Right ventricle myocardium inferior (tissue), 1 donor: ENCODE measurements at places on chromosomes 13 and 19.
A peak's percentile ranks its signal among the peaks of the same experiment; 100 is the strongest.

- no peak for DNase-seq
Observed at GRCh38 chr19:1780272-1780958, 27.1 kb downstream of the ONECUT3 start.

DNA sequence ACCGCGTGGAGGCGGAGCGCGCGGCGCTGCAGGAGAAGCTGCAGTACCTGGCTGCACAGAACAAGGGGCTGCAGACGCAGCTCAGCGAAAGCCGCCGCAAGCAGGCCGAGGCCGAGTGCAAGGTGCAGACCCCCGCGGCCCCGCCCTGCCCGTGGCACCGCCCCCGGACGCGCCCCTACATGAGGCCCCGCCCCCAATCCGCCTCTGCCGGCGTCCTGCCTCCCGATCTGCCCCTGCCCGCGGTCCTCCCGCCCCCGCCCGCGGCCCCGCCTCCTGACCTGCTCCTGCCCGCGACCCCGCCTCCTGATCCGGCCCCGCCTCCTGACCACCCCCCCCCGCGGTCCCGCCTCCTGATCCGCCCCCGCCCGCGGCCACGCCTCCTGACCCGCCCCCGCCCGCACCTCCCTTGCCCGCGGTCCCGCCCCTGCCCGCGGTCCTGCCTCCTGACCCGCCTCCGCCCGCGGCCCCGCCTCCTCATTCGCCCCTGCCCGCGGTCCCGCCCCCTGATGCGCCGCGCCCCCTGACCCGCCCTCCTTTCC is 11.7 kb downstream of the PRR36 start:
- DNase-seq, result peak; percentile 53

DNA sequence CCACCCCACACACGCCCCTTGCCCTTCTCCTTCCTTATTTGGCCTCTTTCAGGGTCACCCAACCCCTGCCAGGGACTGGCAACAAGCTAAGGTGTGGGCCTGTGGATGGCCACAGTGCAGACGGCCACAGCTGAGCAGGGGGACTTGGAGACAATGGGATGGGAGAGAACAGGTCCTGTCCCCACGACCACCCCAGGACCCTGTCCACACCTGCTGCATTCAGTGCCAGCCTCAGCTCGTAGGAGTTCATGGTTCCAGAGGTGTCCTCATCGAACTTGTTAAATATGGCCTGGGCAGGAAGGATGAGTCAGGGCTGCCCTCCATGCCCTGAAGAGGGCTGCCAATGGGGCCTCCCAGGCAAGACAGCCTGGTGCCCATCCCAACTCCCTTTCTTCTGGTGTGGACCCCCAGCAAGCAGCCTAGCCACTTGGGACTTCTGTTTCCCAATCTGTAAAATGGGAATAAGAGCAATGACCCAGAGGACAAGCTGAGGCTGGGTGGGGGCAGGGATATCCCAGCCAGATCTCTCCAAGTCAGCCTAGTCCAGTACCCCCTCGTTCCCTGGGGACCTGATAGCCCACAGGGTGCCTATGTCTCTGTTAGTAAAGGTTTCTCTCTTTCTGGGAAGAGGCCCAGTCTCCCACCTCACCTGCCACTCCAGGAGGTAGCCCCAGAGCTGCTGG is 10.6 kb downstream of the CAPN12 start:
- peak; percentile 49 for DNase-seq

DNA sequence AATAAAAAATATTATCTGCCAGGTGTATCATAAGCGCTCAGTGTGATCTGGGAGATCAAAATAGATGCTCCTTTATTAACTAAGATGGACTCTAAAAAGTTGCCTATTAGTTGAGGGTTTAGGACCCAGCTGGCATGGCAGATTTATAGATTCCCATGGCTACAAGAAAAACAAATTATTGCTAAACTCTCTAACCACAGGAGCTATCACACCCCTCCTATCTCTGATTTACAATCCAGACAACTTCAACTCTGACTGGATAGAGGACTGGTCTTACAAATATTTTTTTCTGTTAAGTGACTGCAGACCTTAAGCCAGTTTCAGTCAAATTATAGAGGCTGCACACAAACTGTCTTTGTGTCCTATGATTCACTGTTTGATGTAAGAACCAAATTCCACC is 45.4 kb upstream of the MYCBP2 start:
- no peak for DNase-seq

GRCh38 chr13:113965968-113966884 is 7.7 kb downstream of the C13orf46 start:
- no peak for DNase-seq

DNA sequence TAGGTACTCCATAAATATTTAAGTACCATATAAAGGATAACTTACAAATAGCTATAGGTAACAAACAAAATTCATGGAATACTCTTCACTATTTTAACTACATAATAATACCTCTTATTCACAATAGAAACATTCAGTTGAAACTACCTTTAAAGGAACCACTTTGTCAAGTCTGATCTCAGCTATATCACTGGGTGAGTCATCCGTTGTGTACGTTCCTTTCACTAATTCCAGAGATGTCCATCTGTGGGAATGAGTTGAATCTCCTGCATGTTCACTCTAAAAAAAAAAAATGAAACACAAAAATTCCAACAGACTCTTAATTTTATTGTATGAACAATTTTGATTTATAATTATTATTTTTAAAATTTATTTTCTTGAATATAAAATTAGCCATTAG is 149.4 kb upstream of the FBXL3 start:
- DNase-seq, result no peak

DNA sequence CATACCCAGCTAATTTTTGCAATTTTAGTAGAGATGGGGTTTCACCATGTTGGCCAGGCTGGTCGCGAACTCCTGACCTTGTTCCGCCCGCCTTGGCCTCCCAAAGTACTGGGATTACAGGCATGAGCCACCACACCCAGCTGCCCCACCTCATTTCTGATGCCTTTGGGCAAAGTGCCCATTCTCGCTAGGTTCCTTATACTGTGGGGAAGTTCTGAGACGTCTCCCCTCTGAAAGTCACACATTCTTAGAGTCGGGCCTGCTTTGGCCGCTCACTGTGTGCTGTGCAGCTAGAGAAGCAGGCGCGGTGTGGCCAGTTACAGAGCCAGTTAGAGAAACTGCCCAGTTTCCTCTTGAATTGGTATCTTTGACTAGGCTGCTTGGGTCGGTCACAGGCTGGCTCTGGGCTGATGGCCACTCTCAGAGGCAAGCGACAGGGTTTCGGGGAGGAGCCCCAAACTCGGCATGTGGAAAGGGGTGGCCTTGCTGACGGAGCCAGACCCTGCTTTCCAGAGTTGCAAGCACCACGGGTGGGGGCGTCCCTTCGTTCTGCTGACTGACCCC is 18.0 kb downstream of the PRAM1 start:
- peak; percentile 77 for DNase-seq

DNA sequence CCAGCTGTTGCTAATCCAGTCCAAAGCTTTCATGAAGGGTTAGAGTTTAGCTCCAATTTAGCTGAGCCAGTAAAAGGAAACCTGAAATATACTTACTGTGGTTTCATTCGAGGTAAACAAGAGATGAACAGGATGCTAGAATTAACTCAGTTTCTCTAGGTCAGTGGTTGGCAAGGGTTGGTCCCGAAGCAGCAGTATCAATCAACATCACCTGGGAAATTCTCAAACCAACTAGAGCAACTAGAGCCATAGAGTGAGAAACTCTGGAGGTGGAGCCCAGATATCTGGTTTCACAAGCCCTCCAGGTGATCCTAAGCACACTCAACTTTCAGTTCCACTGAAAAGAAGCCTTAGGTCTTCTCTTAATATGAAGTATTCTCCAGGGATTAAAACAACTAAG is 376.7 kb downstream of the OXGR1 start:
- DNase-seq, result no peak

DNA sequence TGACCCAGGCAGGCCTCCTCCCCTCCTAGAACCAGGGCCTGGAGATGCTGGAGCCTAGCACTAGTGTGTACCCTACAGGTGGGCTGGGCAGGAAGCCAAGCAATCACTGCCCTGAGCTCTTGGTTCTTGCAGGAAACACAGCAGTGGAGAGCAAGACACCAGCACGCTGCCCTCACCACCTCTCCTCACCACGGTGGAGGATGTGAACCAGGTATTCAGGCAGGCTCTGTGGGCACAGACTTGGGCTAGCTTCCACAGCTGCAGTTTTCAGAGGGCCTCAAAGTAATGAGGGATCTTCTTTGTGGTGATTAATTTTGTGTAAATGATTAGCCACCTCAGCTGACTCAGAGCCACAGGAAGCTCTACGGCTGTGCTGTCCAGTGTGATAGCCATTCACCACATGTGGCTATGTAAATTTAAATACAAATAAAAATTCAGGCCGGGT is 13.6 kb upstream of the GPI start:
- DNase-seq, result no peak

- DNase-seq, result no peak
Observed at GRCh38 chr13:100594731-100595130, 6.1 kb upstream of the GGACT start.

DNA sequence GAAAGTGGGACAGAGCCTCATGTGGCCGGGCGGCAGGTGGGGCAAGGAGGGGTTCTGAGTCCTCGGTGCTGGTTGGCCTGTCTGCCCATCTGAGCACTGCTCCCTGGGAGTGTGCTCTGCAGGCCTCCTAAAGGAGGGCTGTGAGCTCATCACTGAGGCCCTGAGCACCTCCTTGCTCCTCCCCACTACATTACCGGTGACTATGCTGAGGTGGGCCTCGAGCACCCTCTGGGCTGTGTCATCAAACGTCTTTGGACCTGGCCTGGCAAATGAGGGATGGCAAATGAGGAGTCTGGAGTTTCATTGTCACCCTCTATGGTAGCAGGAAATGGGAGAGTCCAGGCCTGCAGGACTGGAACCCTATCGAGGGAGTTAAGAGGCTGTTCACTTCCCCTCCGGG is 38.8 kb upstream of the ZNF429 start:
- DNase-seq, result no peak

GRCh38 chr13:110915057-110915873 is at the start of gene ANKRD10:
Gene ANKRD10, minus strand, starts transcription at chr13:110915069. Its CDS starts 135 bp downstream, at chr13:110914934.
- peak; percentile 99 for DNase-seq

DNA sequence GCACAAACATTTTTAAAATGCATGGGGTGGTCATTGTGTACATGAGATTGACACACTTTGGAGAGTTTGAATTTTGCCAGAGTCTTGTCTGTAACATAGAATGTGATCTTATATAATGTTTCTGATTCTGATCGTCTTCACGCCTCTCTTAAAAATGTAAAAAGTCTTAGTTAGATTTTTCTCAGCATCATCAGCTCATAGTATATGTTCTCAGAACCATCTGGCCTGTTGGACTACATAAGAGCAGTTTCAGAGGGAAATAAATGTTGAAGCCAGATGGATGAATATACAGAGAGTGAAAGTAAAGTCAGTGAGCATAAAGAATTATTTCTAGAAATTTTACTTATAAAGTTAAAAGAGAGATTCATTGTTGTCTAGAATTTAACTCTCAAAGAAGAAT is 789.9 kb upstream of the MIR17HG start:
- DNase-seq, result no peak
